ENCODE measurements at places on chromosomes 2 and 18. TPM values are rescaled to one million over a fixed set of nuclear protein-coding genes. Genes with fewer than 3 reads are reported as not detected.

DNA sequence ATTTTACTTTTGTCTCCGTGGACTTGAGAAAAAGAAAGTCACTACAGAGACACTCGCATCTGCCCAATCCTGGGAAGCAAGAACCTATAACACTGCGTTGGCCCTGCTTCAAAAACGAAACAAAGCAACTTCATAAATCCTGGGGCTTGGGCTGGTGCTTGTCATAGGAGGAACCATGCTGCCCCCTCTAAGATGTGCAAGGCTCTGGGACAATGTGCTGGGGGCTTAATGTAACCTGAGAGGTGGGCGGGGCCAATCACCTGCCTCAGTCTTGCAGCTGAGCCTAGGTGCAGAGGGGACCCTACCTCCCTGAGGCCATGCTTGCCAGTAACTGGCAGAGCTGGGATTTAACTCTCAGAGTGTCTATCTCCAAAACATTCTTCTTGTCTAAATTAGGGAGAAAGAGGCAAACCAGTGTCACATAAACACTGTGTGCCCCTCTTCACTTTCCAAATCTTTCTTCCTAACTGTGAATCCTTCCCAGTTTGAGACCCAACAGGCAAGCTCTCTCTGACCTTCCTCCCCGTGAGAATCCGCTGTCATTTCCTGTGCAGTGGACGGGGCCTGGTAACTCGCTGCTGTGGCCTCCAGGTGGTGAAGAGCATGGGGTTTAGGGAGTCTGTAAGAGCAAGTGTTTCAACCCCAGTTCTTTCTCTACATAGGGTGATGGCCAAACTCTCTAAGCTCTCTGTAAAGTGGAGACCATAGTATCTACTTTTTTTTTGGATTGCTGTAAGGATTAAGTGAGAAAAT is 115.1 kb downstream of the ACKR3 start:
- no peaks in the 10 kb centered on the region for H3K4me1 ChIP-seq
- no peak for DNase-seq
- H3K27me3 ChIP-seq: peaks cover 11% of the 10 kb centered on the region
- no peak overlapping the region for H3K27ac ChIP-seq

GRCh38 chr2:64245631-64246030 is 101.4 kb upstream of the PELI1 start:
- peaks cover 6% of the 10 kb centered on the region for H3K27me3 ChIP-seq
- no peaks in the 10 kb centered on the region for H3K4me1 ChIP-seq
- no peak for DNase-seq
- no peaks in the 10 kb centered on the region for H3K36me3 ChIP-seq

DNA sequence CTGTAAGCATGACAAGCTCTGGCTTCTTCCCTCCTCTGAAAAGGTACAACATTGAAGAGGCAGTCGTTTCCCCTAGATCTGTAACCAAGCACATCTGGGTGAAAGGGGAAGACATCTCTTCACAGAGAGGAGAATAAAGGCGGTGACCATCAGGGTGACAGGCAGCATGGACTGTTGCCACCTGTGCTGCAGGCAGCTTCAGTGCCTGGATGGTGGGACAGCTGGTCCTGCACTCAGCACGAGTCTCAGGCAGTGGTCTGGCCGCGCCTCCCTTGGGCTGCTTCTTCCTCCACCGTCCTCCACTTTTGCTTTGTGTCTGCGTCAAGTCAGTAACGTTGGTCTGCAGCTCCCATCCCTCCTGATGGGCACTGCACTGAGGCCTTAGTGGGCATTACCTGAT is 264.4 kb downstream of the NEDD4L start:
- peaks cover 36% of the 10 kb centered on the region for H3K4me1 ChIP-seq
- H3K36me3 ChIP-seq: peaks cover 2% of the 10 kb centered on the region
- no peak overlapping the region for H3K4me3 ChIP-seq
- peaks cover 13% of the 10 kb centered on the region for H3K27me3 ChIP-seq
- no peak overlapping the region for H3K27ac ChIP-seq

GRCh38 chr18:79867666-79868065 is 69.9 kb downstream of the KCNG2 start:
- no peak overlapping the region for H3K27ac ChIP-seq
- no peak for DNase-seq
- H3K4me3 ChIP-seq: no peak overlapping the region
- no peaks in the 10 kb centered on the region for H3K4me1 ChIP-seq
- H3K36me3 ChIP-seq: no peaks in the 10 kb centered on the region

- H3K36me3 ChIP-seq: no peaks in the 10 kb centered on the region
- no peak for DNase-seq
- H3K4me3 ChIP-seq: no peak overlapping the region
- peaks cover 40% of the 10 kb centered on the region for H3K4me1 ChIP-seq
- no peak overlapping the region for H3K27ac ChIP-seq
- H3K27me3 ChIP-seq: no peaks in the 10 kb centered on the region
Measured at GRCh38 chr2:205078762-205079161, 533.5 kb downstream of the PARD3B start.

Gene NTSR2
- total RNA-seq: not detected

GRCh38 chr18:11380968-11381367 is 228.4 kb upstream of the SLC35G4 start:
- no peak overlapping the region for H3K4me3 ChIP-seq
- no peak for DNase-seq
- peaks cover 6% of the 10 kb centered on the region for H3K27me3 ChIP-seq
- no peak overlapping the region for H3K27ac ChIP-seq
- H3K4me1 ChIP-seq: no peaks in the 10 kb centered on the region

DNA sequence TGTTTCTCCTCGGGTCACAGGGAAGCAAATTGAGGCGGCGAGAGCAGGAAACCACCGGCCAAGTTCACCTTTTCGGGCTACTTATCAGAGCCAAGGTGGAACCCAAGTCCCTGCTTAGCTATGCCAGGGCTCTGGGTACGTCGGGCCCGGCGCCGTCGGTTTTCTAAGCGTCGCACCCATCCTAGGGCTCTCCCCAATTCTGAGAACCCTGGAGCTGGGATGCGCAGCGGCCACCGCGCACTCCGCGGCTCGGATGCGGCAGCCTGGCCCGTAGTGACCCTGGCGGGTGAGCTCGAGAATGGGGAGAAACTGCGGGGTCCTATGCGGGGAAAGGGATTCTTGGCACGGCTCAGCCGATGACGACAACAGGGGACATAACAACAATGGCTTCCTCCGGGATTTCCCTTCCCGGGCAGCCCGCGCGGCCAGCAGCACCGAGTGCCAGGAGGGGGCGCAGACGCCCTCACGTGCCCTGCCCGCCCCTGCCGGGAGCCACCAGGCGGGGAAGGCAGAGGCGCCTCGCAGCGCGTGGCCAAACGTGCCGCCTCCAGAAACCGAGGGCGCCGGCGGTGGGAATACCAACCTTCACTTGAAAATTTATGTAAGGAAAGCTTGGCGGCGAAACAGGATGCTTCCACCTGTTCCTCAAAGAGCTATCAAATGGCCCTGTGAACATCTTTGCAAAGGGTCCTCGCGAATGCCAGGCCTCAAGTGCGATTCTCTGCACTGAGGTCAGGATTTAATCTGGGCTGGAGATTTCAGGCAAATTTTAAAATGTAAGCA is 2.1 kb upstream of the SLC30A3 start:
- peak; percentile 75 for DNase-seq
- H3K4me1 ChIP-seq: peaks cover 25% of the 10 kb centered on the region
- H3K4me3 ChIP-seq: peak overlapping the region; percentile 90
- peaks cover 2% of the 10 kb centered on the region for H3K36me3 ChIP-seq
- no peak overlapping the region for H3K27ac ChIP-seq

Gene NOL4
- not detected for total RNA-seq

Gene CCDC150
- total RNA-seq: 22.2 TPM

DNA sequence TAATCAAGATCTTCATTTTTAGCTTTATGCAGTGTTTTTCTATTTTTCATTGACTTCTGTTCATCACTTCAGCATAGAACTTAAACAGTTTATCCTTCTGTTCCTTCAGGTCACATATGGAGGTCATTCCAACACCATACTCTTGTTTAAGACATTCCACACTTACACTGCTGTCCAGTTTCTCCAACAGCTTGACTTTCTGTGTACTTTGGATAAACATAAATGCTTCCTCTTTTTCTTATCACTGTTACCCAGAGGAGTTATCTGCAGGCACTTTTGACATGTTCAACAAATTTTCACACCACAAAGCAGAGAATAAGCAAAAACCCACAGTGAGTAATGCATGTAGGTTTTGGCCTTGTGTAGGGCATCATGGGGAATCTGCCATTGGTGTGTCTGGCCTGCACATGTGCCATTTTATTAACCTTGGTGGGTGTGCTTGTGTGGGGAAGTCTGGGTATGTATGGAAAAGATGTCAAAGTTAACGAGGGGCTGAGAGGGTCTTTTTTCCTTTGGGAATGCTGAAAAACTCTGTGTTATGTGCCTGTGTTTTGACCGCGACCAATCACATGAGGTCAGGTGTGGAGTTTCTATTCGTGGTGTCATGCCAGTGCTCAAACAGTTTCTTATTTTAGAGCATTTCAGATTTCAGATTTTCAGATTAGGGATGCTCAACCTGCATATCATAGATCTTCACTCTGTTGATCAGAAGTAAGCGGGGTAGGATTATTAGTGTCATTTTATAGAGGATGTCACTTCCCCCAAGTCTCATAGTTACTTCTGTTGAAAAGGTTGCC is 53.9 kb upstream of the ACVR1 start:
- no peaks in the 10 kb centered on the region for H3K36me3 ChIP-seq
- H3K27me3 ChIP-seq: no peaks in the 10 kb centered on the region
- H3K4me1 ChIP-seq: no peaks in the 10 kb centered on the region
- no peak overlapping the region for H3K27ac ChIP-seq
- DNase-seq: no peak

Gene FKBP1B
- total RNA-seq: 2.2 TPM

Gene GALNT14
- 0.81 TPM for total RNA-seq

Gene ZCCHC2
- 42.6 TPM for total RNA-seq

Gene DPP10
- not detected for total RNA-seq

Gene DSEL
- total RNA-seq: 0.14 TPM

- no peak for DNase-seq
- H3K36me3 ChIP-seq: no peaks in the 10 kb centered on the region
- no peaks in the 10 kb centered on the region for H3K4me1 ChIP-seq
- H3K27ac ChIP-seq: no peak overlapping the region
- H3K27me3 ChIP-seq: peaks cover 7% of the 10 kb centered on the region
Measured at GRCh38 chr18:38663682-38664081, 1098.1 kb upstream of the CELF4 start.

Gene IL1R2
- total RNA-seq: 8.2 TPM

DNA sequence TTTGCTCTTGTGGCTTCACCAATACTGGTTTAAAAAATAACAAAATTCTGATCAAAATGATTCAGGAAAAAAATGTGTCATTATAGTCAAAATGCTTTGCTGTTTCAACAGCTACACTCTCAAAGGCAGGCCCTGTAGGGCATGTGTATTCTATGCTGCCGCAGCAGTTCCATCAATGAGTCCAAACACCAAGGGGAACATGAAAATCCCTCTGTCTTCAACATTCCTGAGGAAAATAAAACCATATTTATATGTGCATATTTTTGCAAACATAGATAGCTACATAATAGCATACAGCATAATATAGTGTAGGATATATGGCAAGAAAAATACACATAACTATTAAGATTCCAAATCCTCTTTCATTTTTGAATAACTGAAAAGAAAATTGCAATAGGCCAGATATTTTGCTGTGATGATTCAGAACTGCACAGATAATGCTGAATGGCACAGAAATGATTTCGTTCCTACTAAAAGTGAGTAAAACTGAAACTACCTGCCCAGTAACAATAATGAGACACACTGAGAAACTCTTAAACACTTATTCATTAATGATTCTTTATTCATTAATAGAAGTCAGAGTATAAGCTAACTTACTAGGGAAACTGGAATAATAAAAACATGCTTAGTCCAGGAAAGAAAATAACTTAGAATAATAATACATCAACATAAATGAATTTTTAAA is 343.8 kb downstream of the SUCLG1 start:
- no peak overlapping the region for H3K27ac ChIP-seq
- no peaks in the 10 kb centered on the region for H3K36me3 ChIP-seq
- no peaks in the 10 kb centered on the region for H3K4me1 ChIP-seq
- no peaks in the 10 kb centered on the region for H3K27me3 ChIP-seq

DNA sequence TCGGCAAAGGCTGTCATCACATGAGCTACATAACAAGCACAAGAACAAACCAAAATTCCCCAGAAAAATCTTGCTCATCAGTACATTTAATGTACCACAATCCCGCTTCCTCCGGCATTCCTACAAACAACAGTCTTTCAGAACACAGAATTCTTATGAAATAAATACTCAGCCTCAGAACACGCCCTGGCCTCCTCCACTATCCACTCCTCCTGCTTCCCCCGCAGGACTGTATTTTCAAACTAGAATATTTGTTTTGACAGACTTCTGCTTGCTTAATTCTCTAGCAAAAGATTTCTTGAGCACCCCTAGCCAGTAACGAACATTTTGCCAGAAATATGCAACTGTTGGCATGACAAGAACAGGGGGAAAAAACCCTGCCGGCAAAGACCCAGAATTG is 131.2 kb downstream of the THADA start:
- H3K27ac ChIP-seq: no peak overlapping the region
- peaks cover 4% of the 10 kb centered on the region for H3K36me3 ChIP-seq
- peaks cover 12% of the 10 kb centered on the region for H3K4me1 ChIP-seq
- no peaks in the 10 kb centered on the region for H3K27me3 ChIP-seq

Gene COL4A3
- 0.39 TPM for total RNA-seq

DNA sequence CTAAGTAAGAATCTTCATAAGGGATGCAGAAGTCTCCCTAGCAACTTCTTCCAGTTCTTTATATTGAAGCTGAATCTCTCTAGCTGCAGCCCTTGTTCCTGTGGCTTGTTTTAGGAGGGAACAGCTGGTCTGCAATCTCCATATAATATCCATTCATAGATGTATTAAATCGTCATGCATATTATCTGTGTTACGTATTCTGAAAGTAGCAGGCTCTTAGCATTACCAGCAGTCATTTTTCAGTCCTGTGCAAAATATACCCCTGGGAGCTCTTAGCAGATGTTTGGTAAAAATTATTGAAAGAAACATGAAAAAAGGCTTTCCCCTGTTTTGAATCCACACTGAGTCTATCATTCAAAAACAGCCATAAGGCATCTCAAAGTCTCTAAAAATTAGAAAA is 385.3 kb downstream of the IRS1 start:
- no peaks in the 10 kb centered on the region for H3K36me3 ChIP-seq
- H3K4me1 ChIP-seq: no peaks in the 10 kb centered on the region
- no peak overlapping the region for H3K27ac ChIP-seq
- peaks cover 14% of the 10 kb centered on the region for H3K27me3 ChIP-seq
- DNase-seq: no peak
- no peak overlapping the region for H3K4me3 ChIP-seq

Gene CCDC121
- total RNA-seq: 0.28 TPM

DNA sequence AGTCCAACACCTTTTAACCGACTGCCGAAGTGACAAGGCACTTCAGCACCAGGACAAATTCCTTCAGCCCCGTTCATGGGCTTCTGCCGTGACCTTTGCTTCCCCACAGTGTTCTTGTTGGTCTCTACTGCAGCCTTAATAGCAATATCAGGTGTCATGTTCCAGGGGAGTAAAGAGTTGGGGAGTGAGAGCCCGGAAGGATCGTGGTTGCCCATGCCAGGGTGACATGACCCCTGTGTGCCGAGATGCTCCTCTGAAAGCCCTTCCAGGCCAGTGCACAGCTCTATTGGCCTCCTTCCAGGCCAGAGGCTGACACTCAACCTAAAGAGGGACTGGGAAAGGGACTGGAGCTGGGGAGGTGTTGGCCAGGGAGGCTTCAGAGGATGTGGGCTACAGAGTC is 279.2 kb downstream of the CYRIA start:
- no peaks in the 10 kb centered on the region for H3K4me1 ChIP-seq
- H3K36me3 ChIP-seq: no peaks in the 10 kb centered on the region
- DNase-seq: no peak
- no peaks in the 10 kb centered on the region for H3K27me3 ChIP-seq
- H3K27ac ChIP-seq: no peak overlapping the region

Data from activated T-cell treated with anti-CD3 and anti-CD28 coated beads, Interleukin-2, amount 50 U/mL, for 72 hours (primary cell).